ENCODE measurements at places on chromosomes 5 and 9. TPM values are rescaled to one million over a fixed set of nuclear protein-coding genes. Genes with fewer than 3 reads are reported as not detected.

Gene BTNL8
- 0.65 TPM for polyA plus RNA-seq

Gene ADAMTSL1
- polyA plus RNA-seq: 16.3 TPM

GRCh38 chr9:426264-426663, 211.6 kb downstream of the DOCK8 start:
- DNase-seq: no peak

DNA sequence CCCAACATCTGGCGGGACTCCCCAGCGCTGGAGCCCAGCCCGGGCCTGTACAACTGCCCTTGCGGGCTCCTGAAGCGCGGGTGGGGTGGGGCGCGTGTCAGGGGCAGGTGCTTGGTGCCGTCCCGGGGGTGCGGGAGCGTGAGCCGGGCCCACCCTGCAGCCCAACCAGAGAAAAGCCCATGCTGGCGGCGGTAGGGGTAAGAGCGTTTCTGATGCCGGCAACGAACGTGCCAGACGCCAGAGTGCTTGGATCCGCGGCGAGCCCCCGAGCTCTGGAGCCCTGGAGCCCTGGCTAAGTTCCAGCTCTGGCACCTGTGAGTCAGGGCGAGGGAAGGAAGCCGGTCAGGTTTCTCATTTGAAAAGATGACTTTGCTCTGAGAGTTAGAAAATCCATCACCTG, 58.0 kb downstream of the ZNF510 start:
- peak; percentile 50 for DNase-seq

DNA sequence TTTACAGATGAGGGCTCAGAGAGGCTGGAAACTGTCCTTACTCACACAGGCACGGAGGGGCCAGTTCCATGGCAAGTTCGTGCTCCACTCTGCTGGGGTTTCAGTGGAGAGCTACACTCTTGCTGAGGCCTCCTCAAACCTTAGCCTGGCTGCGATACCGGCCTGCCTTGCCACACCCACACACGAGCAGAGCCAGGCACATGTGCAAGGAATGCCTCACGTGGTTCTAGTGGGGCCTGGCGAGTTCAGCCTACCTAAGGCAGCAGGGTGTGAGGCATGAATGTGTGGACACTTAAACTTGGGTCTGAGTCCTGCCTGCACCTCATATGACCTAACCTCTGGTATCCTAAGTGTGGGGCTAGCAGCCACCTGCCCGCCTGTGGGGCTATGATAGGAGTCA, 21.5 kb upstream of the PRDM12 start:
- no peak for DNase-seq

- no peak for DNase-seq
Measured at GRCh38 chr9:136375096-136375495, 1.6 kb upstream of the CARD9 start.
